ENCODE measurements at places on chromosomes 13 and 19.

DNA sequence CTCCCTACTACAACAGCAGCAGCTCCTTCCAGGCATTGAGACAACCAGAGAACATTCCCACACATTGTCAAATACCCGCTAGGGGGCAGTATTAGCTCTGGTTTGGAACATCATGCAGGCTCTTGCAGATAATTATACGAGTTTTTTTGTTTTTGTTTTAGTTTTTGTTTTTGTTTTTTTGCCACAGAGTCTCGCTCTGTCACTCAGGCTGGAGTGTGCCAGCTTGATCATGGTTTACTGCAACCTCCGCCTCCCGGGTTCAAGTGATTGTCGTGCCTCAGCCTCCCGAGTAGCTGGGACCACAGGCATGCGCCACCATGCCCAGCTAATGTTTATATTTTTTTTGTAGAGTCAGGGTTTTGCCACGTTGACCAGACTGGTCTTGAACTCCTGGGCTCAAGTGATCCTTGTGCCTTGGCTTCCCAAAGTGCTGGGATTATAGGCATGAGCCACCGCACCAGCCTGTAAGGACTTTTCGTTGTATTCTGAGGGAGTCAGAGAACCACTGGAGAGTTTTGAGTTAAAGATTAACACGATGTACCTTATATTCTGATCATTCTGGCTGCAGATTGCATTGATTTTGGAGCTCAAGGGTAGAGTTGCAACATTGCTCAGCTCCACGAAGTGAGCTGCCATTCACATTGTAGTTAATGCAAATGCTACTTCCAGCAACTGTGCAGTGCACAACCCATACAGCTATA is 41.7 kb upstream of the CEACAM20 start:
- peak; percentile 9 for DNase-seq

DNA sequence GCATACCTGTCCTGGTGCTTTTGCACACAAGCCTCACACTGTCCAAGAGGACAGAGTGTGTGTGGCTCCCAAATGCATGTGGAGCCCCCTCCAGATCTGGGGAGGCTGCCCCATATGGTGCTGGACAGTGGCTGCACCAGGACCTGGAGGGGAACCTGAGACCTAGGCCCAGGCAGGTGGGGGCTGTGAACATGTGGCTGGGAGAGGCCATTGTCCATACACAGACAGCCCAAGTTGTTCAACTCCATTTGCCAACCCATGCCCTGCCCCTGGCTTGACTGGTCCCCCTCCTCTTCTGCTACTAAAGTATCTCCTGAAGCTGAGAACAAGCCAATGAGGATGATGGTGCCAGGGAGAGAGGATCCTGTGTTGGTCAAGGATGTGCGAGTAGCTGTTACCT is 94.0 kb downstream of the ING1 start:
- no peak for DNase-seq

DNA sequence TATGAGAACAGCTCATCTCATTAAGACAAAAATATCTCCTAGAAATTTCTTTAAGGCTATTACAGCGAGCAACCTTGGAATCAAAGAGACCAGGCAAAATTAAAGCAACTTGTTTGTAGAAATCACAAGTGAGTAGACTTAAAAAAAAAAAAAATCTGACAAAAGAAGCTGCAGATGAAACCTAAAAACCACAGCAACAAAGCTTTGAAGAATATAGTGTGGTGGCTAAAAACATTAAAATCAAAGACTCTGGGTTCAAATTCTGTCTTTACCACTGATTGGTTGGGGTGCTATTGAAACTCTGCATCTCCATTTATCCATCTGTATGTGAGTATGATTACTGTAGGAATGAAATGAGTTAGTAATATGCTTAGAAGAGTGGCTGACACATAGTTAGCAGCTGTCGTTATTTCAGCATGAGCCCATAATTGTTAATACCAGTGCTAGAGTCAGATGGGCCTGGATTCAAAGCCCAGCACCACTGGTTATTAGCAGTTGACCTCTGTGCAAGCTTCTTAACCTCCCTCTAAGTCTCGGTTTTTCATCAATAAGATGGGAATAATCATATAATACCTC is 157.6 kb downstream of the FOXO1 start:
- no peak for DNase-seq

- DNase-seq: no peak
Observed at GRCh38 chr19:3367628-3368440, 1.5 kb downstream of the NFIC start.

GRCh38 chr13:49373716-49374115 is 70.1 kb downstream of the CAB39L start:
- DNase-seq: no peak

DNA sequence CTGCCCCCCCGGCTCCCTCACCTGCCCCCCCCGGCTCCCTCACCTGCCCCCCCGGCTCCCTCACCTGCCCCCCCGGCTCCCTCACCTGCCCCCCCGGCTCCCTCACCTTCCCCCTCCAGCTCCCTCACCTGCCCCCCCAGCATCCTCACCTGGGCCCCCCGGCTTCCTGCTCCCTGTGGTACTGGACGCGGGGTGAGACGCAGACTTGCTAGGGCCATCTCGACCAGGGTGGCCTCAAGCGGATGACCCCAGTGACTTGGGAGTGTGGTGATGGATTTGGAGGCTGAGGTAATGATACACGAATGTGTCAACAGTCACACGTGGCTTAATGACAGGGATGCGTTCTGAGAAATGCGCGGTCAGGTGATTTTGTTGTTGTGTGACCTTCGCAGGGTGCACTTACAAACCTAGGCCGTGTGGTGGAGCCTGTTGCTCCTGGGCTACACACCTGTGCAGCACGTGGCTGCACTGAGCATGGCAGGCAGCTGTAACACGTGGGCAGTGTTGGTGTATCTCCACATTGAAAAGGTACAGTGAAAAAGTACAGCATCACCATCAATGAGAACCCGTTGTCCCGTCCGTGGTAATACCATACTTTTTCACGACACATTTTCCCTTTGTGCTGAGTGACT is 197.8 kb downstream of the TEX29 start:
- no peak for DNase-seq

DNA sequence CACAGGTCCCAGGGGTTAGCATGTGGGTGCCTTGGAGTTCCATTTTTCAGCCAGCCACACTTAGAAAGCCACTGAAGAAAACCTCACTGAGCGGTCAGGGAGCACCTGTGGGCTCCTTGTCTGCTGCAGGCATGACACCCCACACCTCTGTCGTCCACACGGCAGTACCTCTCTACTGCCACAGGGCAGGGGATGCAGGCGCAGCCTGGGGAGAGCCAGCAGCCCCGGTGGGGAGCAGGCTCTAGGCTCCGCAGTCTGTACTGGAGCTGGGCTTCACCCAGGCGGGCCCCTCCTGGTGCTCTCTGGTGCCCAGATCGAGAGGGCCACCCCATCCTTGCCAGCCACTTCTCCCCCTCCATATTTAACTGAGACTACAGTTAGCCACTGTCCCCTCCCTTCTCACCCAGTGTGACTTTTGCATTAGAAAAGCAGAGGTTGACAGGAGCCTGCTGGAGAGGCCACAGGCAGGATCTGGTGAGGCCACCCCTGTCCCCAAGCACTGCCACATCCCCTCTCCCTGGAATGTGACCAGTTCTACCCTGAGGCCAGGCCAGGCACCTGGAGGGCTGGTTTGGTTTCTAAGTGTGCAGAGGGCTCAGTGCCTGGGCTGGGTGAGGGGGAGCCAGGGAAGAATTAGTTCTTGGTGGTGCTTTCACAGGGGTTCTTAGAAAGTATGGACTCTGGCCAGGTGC is 104.4 kb downstream of the KDM4B start:
- DNase-seq: no peak

GRCh38 chr13:73090116-73090822 is 31.5 kb downstream of the KLF5 start:
- DNase-seq: no peak

Data from GF-D8 (cell line).